Stimulated activated CD4-positive, alpha-beta T cell treated with anti-CD3 and anti-CD28 coated beads, Interleukin-1b, Interleukin-23, amount 100 ng/mL, for 24 hours (primary cell): ENCODE measurements at places on chromosomes 2 and 18.

GRCh38 chr18:22136395-22136794 lies 33.0 kb upstream of the GATA6 start:
- no peak for DNase-seq

- DNase-seq: no peak
Observed at GRCh38 chr2:192186806-192187205, 7.9 kb downstream of the TMEFF2 start.

DNA sequence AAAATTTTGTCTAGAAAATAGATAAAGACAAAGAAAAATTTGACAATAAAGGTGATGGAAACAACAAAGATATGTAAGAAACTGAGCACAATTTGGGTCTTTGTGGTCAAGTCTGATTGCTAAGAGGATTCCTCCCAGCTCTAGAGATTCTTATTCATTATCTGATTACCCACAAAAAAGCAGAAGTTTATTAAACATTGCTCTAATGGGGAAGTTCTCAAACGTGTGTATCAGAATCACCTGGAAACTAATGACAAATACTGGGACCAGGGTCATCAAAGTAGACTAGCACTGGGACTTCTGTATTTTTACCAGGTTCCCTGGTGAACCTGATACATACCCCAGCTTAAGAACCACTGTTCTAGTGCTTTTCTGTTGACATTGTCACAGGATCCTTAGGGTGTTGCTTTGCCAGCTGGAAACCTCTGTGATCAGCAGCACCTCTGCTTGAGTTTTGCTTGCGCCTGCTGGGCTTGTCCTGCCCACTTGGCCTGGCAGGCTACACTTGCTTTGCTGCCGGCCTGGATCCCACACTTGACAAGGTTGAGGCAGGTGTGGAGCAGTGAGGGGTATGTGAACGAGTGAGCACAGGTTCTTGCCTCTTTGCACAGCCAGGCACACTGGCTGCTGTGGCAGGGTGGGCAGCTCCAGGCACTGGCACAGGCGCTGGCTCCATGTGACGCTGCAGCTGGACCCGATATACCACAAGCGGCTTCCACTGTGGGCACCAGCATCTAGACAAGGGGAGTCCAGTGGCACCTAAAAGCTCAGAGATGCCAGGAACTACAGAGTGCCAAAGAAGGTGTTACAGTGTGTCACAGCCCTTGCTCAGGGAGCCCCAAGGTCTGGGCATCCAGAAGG lies 6.2 kb upstream of the GORASP2 start:
- no peak for DNase-seq

GRCh38 chr2:126778561-126779501 lies 119.9 kb upstream of the TEX51 start:
- DNase-seq: no peak

GRCh38 chr18:58413667-58414628 lies 214.9 kb downstream of the ALPK2 start:
- DNase-seq: no peak

- no peak for DNase-seq
Observed at GRCh38 chr18:43380104-43380672, 102.9 kb upstream of the SYT4 start.

DNA sequence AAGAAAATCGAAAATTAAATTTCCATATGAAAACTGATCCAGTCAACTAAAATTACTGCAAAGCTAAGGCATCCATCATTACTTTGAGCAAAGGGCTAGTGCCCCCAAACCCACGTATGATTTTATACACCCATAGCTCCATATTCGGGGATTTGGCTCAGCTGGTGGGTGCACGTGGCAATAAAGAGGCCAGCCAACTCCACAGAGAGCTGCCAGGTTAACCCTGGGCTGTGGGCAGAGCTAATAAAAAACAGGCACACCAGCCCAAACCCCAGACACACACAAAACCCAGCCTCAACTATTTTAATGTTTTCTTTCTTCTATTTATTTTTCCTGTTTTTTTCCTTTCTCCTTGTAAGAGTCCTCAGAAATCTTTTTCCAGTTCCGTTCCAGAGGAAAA lies 151.3 kb upstream of the SOX11 start:
- DNase-seq: no peak

- no peak for DNase-seq
Observed at GRCh38 chr2:239149501-239149900, 251.3 kb downstream of the HDAC4 start.

DNA sequence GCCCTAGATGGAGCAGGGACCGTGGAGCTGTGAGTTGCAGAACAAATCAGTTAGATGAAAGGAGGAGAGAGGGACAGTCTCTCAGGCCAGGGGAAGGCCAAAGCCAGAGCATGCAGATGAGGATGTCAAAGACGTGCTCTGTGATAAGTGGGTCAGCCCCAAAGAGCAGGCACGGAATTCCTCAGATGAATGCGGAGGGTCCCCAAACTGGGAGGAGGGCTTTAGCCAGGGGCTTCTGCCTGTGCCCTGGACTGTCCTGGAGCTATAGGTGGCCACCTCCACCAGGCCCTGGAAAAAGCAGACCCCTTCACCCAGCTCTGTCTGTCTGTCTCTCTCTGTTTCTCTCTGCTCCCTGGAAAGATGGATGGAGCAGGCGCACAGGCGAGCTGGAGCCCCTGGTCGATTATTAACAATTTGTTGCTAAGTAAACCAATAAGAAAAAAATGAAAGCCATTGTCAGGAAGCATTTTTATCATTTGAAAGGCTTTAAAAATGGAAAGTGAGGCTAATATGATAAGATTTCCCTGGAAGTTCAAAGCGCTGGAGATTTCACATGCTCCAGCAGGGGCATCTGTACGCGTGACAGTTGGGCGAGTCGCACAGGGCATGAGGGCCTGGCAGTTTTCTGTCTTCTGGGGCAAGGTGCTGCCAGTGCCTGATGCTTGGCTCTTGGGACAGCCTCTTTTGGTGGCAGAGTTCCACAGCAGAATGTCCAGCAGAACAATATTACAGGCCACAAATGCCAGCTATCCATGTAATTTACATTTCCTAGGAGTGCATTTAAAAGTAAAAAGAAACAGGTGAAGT lies 241.0 kb downstream of the GLI2 start:
- DNase-seq: no peak

GRCh38 chr2:57936216-57936615 lies 110.4 kb upstream of the VRK2 start:
- no peak for DNase-seq

- no peak for DNase-seq
Observed at GRCh38 chr2:130381619-130382018, 25.8 kb downstream of the PTPN18 start.

GRCh38 chr18:55014095-55014494 lies 54.8 kb upstream of the CCDC68 start:
- no peak for DNase-seq

- DNase-seq: no peak
Observed at GRCh38 chr2:96340493-96341414, 5.2 kb downstream of the NCAPH start.

DNA sequence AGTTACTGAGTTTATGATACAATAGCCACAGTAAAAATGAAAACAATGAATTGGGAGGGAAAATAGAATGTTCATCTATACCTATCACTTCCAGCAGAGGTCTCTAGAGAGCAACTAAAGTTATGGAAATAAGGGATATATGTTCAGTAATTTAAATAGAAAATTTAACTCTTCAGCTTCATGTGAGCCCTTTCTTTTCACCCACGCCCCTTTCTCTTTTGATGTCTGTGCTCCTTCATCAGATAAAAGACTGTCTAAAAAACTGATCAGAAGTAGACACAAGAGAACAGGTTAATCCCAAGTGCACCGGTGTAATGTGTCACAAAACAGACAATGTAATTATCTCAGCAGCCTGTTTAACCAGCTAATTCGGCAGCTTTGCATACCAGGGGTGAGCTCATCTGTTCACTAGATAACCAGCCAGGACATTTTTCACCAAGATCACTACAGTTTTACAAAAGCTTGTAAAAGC lies 238.5 kb upstream of the ERBB4 start:
- no peak for DNase-seq

DNA sequence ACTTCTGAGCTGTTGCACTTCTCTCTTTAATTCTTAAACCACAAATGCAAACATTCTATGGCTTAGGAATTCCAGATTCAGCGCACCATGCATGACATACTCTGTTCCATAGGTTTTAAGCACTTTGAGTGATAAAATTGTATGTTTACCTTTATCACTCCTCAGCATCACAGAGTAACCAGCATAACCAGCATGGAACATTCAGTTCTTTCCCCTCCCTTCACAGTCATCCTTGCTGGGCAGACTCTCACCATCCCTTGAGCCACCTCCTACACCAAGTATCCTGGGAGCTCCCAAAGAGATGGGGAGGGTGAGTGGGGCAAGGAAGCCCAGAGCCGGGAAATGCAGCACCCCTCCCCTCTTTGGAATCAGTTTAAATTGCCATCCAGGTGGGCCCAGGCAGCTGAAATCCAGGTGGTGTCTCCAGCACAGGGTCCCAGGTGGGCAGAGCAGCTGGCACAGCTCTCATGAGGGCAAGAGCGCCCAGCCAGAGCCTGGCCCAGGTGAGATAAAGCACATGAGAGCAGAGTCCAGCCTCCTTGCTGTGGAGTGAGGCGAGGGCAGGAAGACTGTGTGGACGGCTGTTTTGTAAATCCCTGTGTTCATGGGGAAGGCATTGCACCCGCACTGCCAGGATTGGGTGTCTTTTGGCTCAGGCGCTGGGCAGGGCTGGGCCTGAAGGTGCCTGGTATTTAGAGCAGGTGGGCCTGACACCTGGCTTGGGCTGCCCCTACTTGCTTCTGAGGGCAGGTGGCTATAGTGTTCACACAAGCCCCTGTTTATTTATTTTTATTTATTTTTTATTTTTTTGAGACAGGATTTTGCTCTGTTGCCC lies 36.8 kb downstream of the LAMA3 start:
- DNase-seq: no peak

- DNase-seq: no peak
Observed at GRCh38 chr2:109186656-109187250, 57.7 kb downstream of the SH3RF3 start.

- DNase-seq: no peak
Observed at GRCh38 chr2:120867290-120868241, 131.9 kb downstream of the GLI2 start.

- no peak for DNase-seq
Observed at GRCh38 chr2:133682347-133682746, 114.1 kb upstream of the NCKAP5 start.

GRCh38 chr2:55296393-55296792 lies 27.4 kb upstream of the MTIF2 start:
- no peak for DNase-seq

DNA sequence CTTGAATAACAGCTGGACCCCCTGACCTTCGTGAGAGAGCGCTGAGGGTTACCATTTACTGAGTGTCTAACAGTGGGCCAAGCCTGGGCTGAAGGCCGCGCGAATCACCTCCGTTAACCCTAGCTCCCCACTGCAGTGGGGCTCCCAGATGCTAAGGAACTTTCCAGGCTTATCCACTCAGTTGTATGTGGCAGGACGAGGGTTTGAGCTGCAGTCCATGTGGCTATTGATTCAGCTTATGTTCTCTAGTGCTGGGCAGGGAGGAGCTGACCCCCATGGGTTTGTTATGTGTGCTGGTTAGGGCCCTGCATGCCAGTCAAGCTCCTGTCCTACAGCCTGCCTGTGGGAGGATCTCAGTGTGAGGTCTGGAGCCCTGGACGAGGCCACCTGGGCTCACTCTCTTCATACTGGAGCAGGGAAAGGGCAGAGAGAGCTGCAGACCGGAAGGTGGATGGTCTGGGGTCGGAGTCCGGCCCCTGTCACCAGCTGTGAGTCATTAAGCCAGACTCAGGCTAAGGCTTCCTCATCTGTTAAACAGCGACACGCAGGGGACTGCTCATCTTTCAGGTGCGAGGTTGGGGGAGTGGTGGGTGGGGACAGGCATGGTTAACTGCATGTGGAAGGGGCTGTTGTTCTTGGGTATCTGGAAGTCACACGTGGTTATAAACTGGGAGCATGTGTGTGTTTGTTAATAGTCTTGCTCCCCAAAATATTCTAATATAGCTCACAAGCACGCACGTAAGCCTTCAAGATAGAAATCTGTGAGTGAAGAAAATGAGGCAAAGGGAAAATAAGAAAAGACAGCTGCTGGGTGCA lies 6.6 kb downstream of the PSD4 start:
- no peak for DNase-seq

DNA sequence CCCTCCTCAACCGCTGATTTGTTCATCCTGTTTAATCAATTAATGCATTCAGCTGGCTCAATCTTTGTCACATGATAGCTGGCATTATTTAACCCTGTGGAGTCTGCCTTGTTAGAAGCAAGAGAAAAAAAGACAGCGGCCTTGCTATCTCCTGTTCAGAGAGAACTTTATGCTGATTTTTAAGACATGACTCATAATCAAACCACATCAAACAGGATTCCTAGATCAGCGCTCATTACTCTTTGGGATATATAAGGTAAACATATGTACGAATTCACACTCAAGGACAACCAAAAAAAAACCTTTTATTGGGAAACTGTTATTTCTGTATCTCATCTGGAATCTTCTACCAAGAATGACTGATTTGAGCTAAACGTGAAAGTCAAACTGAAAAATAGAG lies 195.1 kb downstream of the C1D start:
- DNase-seq: no peak

- no peak for DNase-seq
Observed at GRCh38 chr2:135986507-135986906, 1.1 kb upstream of the DARS1 start.

GRCh38 chr2:146229508-146230155 lies 1615.2 kb upstream of the ACVR2A start:
- DNase-seq: no peak

- DNase-seq: no peak
Observed at GRCh38 chr18:48186861-48187260, 222.3 kb downstream of the ZBTB7C start.

DNA sequence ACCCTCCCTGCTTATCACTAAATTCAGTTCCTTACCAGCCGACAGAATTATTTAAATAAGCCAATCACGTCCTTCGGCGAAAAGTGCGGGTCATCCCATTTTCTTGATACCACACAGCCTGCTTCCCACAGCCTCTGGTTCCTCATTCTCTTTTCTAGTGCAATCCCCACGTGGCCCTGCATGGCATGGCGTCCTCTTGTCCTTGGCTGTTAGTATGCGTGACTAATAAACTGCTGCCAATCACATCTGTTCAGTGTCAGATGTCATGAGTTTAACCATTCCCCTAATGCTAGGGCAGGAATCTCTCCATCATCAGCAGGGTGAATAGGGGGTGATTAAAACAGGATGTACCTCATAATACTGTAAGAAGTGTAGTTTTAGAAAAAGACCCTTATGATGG lies 62.8 kb upstream of the TSPYL6 start:
- no peak for DNase-seq
